Renal pelvis (tissue), 12 donors: ENCODE measurements at places on chromosomes 11 and 22. TPM values are rescaled to one million over a fixed set of nuclear protein-coding genes. Genes with fewer than 3 reads are reported as not detected.

The CRYBA4 gene
- polyA plus RNA-seq, result not detected

DNA sequence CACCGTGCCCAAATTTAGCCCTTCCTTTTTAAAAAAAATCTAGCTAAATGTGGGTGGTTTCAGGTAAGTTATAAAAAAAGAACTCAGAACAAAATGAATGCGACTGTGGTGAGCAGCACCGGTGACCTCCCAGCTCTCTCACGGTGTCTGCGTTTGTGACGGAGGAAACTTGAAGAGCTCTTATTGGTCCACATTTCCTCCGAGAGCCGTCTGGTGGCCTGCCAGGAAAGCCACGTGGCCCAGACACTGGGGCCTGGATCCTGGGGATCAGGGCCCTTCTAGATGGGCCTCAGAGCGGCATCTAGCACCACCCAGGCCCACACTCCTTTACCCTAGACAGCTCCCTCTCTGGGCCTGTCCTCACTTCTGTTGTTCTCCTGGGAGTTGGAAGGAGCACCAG, 39.5 kb downstream of the B3GAT1 start:
- DNase-seq, result no peak

DNA sequence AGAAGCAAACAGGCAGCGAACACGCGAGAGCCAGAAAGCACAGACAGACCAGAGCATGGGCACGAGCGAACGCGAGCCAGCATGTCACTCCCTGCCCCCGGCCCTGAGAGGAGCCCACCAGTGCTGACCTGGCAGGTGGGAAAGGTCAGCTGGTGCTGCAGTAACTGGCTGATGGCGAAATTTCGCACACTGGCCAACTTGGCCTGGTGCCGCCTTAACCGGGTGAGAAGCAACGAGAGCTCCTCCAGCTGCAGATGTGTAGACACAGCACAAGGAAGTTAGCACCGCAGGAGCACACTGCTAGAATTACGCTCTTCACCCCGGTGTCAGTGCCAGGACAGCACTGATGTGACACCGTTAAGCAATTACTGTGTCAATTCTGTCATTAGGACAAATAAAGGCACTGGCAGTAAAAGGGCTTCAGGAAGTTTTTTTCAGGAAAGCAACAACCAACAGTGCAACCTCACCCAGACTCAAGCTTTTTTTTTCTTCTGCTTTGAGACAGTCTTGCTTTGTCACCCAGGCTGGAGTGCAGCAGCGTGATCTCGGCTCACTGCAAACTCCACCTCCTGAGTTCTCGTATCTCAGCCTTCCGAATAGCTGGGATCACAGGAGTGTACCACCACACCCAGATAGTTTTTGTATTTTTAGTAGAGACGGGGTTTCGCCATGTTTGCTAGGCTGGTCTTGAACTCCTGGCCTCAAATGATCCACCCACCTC, 76.8 kb downstream of the C11orf58 start:
- DNase-seq, result no peak

The PHLDA2 gene
- 1.1 TPM for polyA plus RNA-seq

DNA sequence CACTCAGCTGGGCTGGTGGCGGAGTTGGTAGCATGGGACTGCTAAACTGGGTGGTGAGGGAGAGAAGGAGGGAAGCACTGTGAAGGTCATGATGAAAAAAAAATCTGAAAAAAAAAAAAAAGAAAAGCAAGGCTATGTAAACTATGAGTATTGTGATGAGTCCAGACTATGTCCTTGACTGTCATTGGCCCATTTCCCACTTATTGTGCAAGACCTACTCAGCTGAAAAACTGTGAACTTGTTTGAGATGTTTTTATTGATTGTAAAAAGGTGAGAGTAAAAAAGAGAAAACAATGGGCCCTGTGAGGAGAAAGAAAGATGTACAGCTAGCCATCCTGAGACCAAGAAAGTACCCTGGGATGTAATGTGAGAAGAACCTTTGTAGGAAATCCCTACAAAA, 798.4 kb upstream of the TENM4 start:
- no peak for DNase-seq

- DNase-seq, result no peak
Observed at GRCh38 chr11:126564566-126564965, 209.1 kb downstream of the ST3GAL4 start.

DNA sequence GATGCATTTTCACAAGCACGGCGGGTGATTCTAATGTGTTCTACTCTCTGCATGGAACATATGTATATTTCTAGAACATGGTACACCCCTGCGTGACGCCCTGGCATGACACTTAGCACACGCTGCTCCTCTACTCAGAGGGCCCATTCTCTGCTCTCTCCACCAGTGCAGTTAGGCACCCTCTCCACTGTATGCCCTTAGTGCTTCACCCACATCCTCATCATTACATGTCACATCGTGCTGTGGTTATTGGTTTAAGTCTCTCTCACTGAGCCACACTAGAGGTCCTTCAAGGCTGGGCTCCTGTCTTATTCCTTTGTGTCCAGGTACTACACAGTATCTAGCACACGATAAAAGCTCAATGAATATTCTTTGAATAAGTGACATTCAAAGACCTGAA, 16.7 kb downstream of the TMPRSS13 start:
- DNase-seq, result no peak

DNA sequence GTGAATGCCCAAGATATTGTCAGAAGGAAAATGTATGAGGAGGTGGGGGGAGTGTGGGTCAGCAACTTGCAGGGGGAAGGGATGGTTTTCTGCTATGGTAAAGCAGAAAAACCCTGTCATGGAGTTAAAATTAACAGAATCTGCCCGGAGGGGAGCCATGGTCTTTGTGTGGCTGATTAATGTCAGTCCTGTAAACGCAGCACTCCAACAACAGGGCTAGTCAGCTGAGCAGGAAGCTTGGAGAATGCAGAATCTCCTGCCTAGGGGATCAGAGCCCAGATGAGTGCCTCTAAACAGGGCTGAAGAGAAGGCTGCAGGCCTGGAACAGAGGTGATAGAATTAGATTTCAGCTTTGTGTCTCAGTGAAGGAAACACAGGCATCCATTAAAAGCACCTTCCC, 140.9 kb upstream of the MTNR1B start:
- DNase-seq, result no peak

The ANGPTL5 gene
- not detected for polyA plus RNA-seq

The NLRP14 gene
- 0.77 TPM for polyA plus RNA-seq

The WDR74 gene
- 38.1 TPM for polyA plus RNA-seq

GRCh38 chr11:132670921-132671675, 861.2 kb downstream of the OPCML start:
- DNase-seq, result no peak

DNA sequence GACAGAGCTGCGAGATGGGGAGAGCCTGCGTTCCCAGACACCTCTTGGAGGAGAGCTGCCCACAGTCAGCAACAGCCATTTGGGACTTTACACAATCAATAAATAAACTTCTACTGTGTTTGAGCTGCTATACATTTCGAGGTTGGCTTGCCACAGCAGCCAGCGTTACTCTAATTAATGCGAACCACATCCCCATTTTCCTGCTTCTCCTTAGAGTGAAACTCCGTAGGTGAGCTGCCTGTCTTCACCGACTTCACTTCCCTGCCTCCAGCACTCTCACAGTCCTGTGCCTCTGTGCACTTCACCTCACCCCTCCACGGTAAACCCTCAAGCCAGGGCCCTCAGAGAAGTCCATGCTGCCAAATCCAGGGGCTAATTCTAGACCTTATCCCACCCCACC, 5.9 kb upstream of the SLC22A12 start:
- DNase-seq, result no peak

GRCh38 chr11:87974797-87975196, 200.4 kb downstream of the RAB38 start:
- DNase-seq, result no peak

DNA sequence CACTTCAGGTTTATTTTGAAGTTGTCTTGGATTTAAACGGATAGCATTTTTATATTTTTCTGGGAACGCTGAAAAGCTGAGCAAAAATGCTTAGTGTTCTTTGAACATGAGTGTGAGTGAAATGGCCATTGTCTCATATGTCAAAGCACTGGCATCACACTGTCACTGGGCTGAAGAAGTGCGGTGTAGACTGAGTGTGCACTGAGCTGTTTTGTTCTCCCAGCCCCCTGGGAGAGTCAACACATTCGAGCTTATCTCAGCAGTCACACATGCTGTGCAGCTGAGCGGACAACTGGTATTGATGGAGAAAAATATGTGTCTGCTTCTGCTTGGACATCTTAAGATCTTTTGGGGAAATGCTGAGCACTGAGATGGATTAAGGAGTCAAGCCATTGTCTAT, 90.8 kb downstream of the TECTA start:
- no peak for DNase-seq

- no peak for DNase-seq
Observed at GRCh38 chr11:122343210-122343609, 227.2 kb upstream of the BLID start.

DNA sequence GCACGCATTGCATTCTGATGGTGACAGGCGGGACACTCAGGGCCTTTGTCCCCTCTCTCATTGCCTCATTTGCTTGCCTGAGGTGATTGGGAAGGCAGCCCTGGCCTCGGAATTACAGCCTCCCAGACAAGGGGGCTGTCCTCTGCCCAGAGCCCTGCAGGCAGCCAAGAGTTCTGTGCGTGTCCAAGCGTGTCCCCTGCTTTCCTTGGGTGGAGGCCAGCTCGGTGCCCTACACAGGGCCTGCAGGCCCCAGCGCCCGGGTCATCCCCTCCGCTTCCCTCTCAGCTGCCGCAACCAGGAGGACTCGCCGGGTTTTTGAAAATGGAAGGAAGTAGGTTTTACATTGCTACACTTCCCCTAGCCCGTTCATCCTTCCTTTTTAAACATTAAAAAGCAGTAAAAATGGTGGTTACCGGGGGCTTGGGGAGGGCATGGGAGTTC, 1.9 kb downstream of the GRAMD4 start:
- DNase-seq, result no peak

The SCGB1C1 gene
- 0.56 TPM for polyA plus RNA-seq

DNA sequence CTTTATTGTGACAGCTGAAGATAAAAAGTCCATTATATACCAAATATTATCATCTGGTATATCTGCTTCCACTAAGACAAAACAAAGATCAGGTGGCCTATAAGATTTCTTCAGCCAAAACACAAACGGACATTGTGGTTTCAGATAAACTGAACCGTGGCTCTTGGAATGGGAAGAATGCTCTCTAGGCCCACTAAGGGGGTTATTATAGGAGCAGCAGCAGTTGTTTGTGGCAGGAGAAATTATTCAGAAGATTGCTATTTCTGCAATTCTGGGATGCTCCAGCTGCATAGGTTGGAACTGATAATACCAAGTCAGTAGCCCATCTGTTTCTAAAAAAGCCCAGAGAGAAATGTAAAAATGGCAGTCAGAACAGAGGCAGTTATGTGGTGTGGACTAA, 145.3 kb downstream of the NCAM1 start:
- DNase-seq, result no peak

DNA sequence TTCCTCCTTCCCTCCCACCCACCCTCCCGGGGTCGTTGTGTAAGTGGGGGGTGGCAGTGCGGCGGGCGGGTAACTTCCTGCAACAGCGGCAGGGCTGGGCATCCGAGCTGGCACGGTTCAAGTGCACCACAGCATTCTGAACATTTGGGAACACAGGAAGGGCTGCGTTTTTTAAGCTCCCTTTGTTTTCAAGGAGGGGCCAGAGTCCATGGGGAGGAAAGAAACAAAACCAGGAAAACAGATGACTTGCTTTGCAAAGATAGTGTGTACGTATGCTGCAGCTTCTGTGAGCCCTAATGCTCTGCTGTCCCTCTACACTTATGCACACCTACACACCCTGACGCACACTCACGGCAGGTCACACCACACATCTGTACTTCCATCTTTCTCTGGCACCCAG, 152.5 kb downstream of the FBXO7 start:
- no peak for DNase-seq

The P4HA3 gene
- 0.56 TPM for polyA plus RNA-seq

The GP1BB gene
- polyA plus RNA-seq, result 1.1 TPM
